ENCODE measurements at places on chromosomes 5 and 9. TPM values are rescaled to one million over a fixed set of nuclear protein-coding genes. Genes with fewer than 3 reads are reported as not detected.

The PDE8B gene
- total RNA-seq, result 0.69 TPM

DNA sequence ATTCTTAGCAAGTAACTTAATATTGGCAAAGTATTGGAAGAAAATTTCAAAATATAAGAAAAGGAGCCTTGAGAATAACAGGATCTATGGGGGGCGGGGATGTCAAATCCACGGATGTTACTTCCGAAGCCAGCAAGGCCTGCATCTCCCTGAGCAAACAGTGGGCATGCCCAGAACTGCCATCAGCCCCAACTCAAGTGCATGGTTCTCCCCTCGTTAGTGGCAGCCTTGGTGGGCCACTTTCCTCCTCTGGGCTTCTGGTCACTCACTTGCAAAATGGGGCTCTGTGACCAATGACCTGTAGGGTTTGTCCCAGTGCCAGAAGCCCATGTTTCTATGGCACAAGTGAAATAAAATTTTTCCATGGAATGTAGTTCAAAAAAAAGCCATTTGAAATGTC, 27.2 kb upstream of the MED10 start:
- no peak for DNase-seq

DNA sequence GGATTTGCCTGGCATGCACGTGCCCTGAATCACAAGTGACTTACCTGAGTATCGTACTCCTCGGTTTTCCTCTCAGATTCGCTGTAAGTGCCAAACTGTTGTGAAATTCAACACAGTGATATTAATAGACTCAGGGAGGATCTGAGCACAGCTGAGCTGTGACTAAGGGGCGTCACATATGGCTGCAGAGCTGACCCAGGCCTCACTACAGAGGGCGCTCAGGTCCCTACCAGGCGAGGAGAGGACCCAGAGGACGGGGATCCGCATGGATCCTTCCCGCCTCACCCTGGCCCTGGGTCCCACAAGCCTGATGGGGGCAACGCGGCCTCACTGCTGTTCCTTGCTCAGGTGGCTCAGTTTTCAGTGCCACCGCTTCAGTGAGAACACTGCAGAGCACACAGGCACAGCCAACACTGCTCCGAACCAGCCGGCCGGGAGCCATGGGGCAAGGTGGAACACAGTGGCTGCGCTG, 20.1 kb downstream of the CLPTM1L start:
- peak; percentile 16 for DNase-seq

DNA sequence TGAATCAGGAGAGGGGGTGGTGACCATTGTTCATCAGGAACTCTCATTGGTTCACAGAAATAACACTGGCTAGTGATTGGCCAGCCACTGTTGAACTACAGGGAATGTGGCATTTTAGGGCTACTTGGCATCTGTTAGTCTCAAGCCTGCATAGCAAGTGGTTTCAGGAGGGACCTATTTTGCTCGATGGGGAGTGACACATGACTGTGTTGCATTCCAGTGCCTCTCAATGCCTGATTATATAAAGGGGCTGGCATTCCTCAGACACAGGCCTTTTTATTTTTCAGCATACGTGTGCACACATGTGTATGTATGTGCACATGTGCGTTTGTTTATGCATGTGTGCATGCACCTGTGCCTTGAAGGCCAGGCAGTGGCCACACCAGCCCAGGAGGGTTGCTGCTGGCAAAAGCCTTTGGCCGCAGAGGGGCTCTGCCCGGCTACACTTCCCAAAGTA, 23.2 kb downstream of the FGD3 start:
- DNase-seq, result no peak

DNA sequence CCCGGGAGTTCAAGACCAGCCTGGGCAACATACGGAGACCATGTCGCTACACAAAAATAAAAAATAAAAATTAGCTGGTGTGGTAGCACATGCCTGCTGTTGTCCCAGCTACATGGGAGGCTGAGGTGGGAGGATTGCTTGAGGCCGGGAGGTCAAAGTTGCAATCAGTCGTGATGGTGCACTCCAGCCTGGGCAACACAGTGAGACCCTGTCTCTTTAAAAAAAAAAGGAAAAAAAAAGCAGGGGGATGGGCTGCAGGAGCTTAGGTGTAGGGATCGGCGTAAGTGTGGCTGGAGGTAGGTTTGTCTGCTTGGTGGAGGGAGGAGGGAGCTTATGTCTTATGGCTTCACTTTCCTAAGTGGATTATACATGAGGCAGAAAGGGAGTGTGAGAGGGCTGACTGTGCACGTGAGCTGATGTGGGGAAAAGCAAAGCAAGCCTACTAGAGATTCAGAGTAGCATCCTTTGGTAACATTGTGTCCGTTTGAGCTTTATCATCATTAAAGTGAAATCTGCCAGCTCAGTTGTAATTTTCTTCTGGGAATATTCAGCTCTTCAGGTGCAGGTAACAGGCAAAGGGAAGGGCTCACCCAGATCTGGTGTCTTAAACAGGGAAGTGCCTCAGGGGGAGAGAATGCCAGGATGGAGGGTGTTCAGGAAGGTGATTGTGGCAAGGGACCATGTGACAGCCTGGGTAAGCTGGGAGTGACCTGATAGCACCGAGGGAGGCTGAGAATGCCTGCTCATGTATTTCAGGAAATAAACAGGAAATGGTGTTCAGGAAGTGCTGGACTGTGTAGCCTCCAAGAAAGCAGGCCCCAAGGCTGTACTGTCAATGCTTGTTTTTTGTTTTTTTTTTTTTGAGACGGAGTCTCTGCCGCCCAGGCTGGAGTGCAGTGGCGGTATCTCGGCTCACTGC, 17.6 kb upstream of the SETX start:
- DNase-seq, result no peak

- no peak for DNase-seq
These were observed 48.3 kb downstream of the IARS1 start for GRCh38 chr9:92245005-92245797.

GRCh38 chr5:150329038-150329437, 26.3 kb upstream of the ARSI start:
- DNase-seq, result no peak

GRCh38 chr5:82054004-82054710, 82.3 kb downstream of the ATG10 start:
- no peak for DNase-seq

GRCh38 chr9:7778851-7779600, 20.6 kb downstream of the DMAC1 start:
- DNase-seq, result no peak

GRCh38 chr5:137488516-137488915, 10.6 kb downstream of the SPOCK1 start:
- DNase-seq, result no peak

- no peak for DNase-seq
These were observed 95.1 kb downstream of the NMUR2 start for GRCh38 chr5:152309926-152310450.
